Vein endothelial cell (primary cell): ENCODE measurements at places on chromosomes 13 and 19. TPM values are rescaled to one million over a fixed set of nuclear protein-coding genes. Genes with fewer than 3 reads are reported as not detected.

Gene KIR3DL2
- not detected in 2 replicates for total RNA-seq

Gene TMC4
- total RNA-seq, result not detected in 2 replicates

Gene TMEM255B
- total RNA-seq, result 24.8 and 36.1 TPM in 2 replicates

Gene NDUFA7
- 36.6 and 43.3 TPM in 2 replicates for total RNA-seq

Gene ERICH4
- total RNA-seq, result not detected in 2 replicates

Gene FEM1A
- 17.6 and 19.3 TPM in 2 replicates for total RNA-seq

Gene PCSK4
- total RNA-seq, result 1.5 and 1.6 TPM in 2 replicates

Gene GPR12
- total RNA-seq, result not detected in 2 replicates

Gene GPR183
- 0.10 and 0.33 TPM in 2 replicates for total RNA-seq

Gene NXNL1
- not detected in 2 replicates for total RNA-seq

Gene ACP7
- not detected in 2 replicates for total RNA-seq

Gene KL
- 0.10 TPM in 1 of 2 replicates, not detected in the other for total RNA-seq

Gene CYP4F8
- total RNA-seq, result not detected in 2 replicates

Gene PABPC3
- total RNA-seq, result under 0.01 and 0.10 TPM in 2 replicates

Gene URAD
- total RNA-seq, result not detected in 2 replicates

Gene SMIM44
- not detected in 2 replicates for total RNA-seq

Gene MAG
- not detected in 2 replicates for total RNA-seq

Gene WDR18
- total RNA-seq, result 74.6 and 116 TPM in 2 replicates

Gene C1QTNF9
- not detected in 2 replicates for total RNA-seq

Gene RUBCNL
- total RNA-seq, result not detected in 2 replicates

Gene ZNF91
- 18.9 and 19.6 TPM in 2 replicates for total RNA-seq

Gene ZNF471
- 0.98 and 2.7 TPM in 2 replicates for total RNA-seq

Gene ZSWIM9
- 1.9 and 3.3 TPM in 2 replicates for total RNA-seq

Gene PTGER1
- 0.19 and 0.65 TPM in 2 replicates for total RNA-seq

Gene GRIN2D
- total RNA-seq, result 0.48 and 0.98 TPM in 2 replicates

Gene CYP2S1
- 1.2 and 2.0 TPM in 2 replicates for total RNA-seq

Gene GAPDHS
- not detected in 2 replicates for total RNA-seq

Gene PCDH9
- 3.3 and 10.7 TPM in 2 replicates for total RNA-seq

Gene FPR2
- not detected in 2 replicates for total RNA-seq

Gene MTUS2
- total RNA-seq, result not detected in 2 replicates

Gene C19orf53
- total RNA-seq, result 60.8 and 79.0 TPM in 2 replicates

Gene LGI4
- total RNA-seq, result 0.10 TPM in 1 of 2 replicates, not detected in the other

Gene UBE2M
- 93.2 and 104 TPM in 2 replicates for total RNA-seq

Gene GIPC3
- 1.1 and 1.3 TPM in 2 replicates for total RNA-seq

Gene CALR3
- not detected in 2 replicates for total RNA-seq

Gene CYP2F1
- not detected in 2 replicates for total RNA-seq

Gene SHISA2
- 0.98 and 2.1 TPM in 2 replicates for total RNA-seq

Gene SELENOV
- total RNA-seq, result not detected in 2 replicates

Gene ATXN8OS
- not detected in 2 replicates for total RNA-seq
